ENCODE measurements at places on chromosomes 5 and 9.
A peak's percentile ranks its signal among the peaks of the same experiment; 100 is the strongest.

- DNase-seq = peak; percentile 61
Observed at GRCh38 chr5:73201547-73202513, 28.8 kb downstream of the TMEM174 start.

- DNase-seq = no peak
Observed at GRCh38 chr9:89477811-89478630, 19.9 kb downstream of the SEMA4D start.

DNA sequence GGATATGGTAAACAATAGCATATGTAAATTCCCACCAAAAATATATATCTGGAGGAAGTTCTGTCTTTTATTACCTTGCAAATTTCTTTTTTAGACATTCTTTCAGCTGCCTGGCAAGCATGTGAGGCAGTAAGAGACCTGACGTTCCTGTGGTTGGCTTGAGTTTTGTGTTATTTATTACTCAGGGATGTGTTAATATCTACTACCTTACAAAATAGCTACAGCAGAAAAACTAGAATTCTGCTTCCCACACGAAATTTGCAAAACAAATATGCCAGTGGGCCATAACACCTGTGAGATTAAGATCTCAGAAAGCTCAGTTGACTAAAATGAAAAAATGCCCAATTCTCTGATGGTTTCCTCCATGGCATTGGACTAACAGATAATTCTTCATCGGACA lies 274.2 kb downstream of the TMEM167A start:
- no peak for DNase-seq

- no peak for DNase-seq
Observed at GRCh38 chr5:30099634-30100033, 1093.9 kb upstream of the CDH6 start.

DNA sequence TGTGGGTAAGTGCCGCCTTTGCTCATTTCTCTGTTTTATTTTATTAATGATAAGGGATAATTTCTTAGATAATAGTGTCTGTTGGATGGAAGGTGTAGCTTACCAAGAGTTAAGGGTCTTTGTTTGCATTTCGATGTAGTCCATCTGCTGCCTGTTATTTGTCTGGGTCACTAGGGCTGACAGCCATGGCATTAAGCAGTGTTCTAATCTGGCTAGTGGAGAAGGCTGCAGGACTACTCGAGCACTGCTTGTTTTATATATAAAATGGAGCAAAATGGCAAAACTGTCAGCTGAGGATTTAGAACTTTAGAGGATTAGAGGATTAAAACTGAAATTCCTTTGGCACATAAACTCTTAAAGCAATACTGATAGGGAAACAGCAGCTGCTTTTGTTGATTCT lies 67.5 kb downstream of the C7 start:
- no peak for DNase-seq

GRCh38 chr5:134543820-134544614 lies 18.5 kb downstream of the JADE2 start:
- DNase-seq = no peak
